ENCODE measurements at places on chromosomes 2 and 18.

- no peak for DNase-seq
These were observed 1456.1 kb upstream of the ACVR2A start for GRCh38 chr2:146388757-146389156.

- DNase-seq = no peak
These were observed 462.7 kb downstream of the METTL4 start for GRCh38 chr18:2108591-2108990.

DNA sequence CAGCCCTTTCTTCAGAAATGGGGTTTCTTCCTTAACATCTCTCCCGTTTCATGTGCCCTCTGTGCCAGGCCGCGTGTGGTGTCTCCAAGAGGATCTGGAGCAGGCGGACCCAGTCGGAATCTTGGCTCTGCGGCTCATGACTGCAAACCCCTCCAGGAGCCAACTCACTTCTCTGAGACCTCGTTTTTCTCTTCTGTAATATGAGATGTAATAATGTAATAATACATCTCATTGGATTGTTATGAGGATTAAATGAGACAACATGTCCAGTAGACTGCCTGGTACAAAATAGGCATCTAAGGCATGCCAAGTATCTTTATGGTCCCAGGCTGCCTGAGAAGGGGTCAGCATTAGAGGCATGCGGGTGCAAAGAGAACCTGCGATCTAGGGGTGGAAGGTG lies 221.3 kb upstream of the REV1 start:
- no peak for DNase-seq

DNA sequence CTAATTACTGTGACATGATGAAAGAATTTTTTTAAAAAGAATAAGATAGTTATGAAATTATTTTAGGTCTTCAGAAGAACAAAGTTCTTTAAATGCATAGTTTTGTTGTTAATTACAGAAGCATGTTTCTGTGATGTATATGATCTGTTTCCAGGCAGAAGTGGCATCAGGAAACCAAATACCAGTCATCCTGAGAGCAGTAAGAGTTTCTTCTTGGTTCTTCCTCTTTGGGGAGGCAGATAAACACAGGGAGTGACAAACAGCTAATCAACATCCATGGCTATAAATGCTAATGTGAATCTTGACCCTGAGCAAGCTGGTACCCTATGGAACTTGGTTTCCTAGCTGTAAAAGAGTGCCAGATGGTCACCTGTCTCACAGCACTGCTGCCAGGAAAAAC lies 29.2 kb downstream of the WIPF1 start:
- no peak for DNase-seq

- DNase-seq = no peak
These were observed 113.7 kb upstream of the SMAD7 start for GRCh38 chr18:49064421-49064820.

GRCh38 chr2:205358351-205358815 lies 323.9 kb upstream of the NRP2 start:
- no peak for DNase-seq

GRCh38 chr2:7999683-8000476 lies 682.0 kb upstream of the ID2 start:
- DNase-seq = no peak

- DNase-seq = peak; percentile 47
These were observed 572 bp downstream of the RPS27A start for GRCh38 chr2:55232863-55233657.

- DNase-seq = no peak
These were observed 127.5 kb upstream of the CTAGE1 start for GRCh38 chr18:22545066-22545760.

- no peak for DNase-seq
These were observed 579.4 kb upstream of the ID2 start for GRCh38 chr2:8102470-8102869.

- DNase-seq = no peak
These were observed 84.9 kb downstream of the CMPK2 start for GRCh38 chr2:6780765-6781274.

GRCh38 chr2:186889101-186889879 lies 40.3 kb upstream of the ZSWIM2 start:
- no peak for DNase-seq

- no peak for DNase-seq
These were observed at the start of gene VIT for GRCh38 chr2:36696533-36696932. Gene VIT (plus strand): TSS chr2:36696707. CDS start chr2:36716371, 19,664 bp downstream.

DNA sequence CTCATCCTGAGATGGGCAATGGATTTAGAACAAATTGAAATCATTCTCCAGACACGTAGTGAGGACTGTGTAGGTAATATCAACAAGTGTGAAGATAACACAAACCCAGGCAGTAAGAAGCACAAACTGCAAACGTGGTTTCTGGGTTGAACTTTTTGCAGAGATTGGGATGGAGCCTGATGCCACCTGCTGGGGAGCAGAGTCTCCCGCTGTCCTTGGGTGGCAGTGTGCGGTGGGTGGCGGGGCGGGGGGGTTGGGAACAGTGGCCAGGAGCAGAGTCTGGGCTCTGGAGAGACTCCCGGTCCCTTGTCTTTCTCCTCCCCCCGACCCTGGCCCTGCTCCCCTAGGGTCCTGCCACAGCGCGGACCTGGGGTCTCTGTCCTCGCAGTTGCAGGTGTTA lies 19.5 kb downstream of the TRAF3IP1 start:
- DNase-seq = no peak

DNA sequence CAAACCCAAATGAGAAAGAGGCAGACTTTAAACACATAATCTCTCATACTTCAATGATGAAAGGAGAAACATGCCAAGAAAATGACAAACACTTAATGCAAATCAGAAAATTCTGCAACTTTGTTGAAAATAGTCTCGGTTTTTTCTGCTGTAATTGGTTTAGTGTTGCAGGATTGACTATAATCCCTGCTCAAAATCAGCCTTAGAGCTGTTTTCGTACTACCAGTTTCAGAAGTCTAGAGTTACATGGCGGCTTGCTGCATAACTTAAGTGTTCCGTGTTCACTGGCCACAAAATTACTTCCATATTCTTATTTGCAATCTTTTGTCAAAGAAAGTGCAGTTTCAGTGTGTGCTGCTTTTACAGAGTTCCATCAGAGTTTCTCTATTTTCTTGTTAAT lies 48.9 kb upstream of the ITGAV start:
- DNase-seq = no peak

GRCh38 chr18:72830109-72830508 lies 37.7 kb downstream of the NETO1 start:
- no peak for DNase-seq

GRCh38 chr2:104412384-104412783 lies 441.5 kb upstream of the POU3F3 start:
- no peak for DNase-seq

DNA sequence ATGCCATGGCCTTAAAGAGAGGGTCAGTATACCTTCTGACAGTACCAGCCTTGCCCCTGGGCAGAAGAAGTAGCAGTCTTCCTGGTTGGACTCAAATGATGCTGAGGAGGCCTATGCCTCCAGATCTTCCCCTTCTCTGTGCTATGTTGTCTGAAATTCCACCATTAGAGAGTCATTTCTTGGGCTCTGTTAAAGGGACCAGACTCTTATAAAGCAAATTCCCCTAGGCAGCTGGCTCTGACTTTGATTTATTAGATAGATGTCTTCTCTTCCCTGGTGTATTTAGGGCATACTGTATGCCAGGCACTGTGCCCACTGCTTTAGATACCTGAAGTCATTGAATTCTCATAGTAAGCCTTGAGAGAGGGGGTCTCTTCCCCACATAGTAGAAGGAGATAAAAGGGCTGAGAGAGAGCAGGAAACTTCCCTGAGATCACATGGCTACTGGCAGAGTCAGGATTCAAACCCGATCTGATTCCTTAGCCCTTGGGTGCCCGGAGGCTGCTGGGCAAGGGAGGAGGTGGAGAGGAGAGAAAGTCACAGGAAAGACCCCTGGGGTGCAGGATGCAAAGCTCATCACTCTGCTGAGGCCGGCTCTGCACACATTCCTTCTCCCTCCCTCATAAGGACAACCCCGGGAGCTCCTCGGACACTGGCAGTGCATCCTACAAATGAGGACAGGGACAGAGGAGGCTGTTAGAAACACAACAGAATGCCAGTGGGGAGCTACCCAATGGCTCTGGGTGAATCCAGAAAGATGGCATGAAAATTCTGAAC lies 23.0 kb downstream of the COPS9 start:
- no peak for DNase-seq

GRCh38 chr2:201264472-201265173 lies 4.3 kb downstream of the CASP8 start:
- DNase-seq = no peak

DNA sequence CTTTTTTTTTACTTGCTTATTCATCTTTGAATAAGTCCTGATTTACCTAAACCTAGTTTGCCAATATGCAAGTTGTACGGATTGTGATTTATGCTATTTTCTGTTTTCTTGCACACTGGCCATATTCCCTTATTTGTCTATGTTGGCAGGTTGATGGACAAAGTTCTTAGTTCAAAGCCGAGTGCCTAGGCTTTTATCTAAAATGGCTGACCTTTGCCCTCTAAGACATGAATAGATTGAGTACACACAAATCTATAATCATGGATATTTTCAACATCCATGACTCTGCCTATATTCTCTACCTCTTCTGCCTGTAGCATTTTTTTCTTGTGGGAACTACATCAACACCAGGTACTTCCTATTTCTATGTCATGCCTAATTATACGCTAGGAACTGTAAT lies 171.7 kb downstream of the TMEFF2 start:
- DNase-seq = no peak

GRCh38 chr18:48674758-48675351 lies 136.0 kb downstream of the CTIF start:
- no peak for DNase-seq

- DNase-seq = no peak
These were observed 167.1 kb upstream of the STK17B start for GRCh38 chr2:196338440-196338839.

DNA sequence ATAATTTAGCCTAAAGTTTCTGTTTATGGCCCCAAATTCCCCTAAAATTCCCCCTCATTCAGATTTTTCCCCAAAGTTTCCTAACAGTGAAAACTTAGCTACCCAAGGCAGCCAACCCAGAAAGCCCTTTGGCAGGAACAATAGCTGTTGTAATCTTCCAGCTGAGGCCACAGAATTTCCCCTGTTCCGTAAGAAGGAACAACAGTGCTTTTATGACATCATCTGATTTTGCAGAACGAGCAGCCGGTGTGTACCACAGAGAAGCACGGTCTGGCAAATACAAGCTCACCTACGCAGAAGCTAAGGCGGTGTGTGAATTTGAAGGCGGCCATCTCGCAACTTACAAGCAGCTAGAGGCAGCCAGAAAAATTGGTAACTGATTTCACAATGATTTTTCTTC lies 6.3 kb downstream of the TNFAIP6 start:
- DNase-seq = no peak

GRCh38 chr2:85905187-85905666 lies 16.4 kb upstream of the ST3GAL5 start:
- no peak for DNase-seq

GRCh38 chr2:190486037-190486623 lies 48.4 kb downstream of the NEMP2 start:
- no peak for DNase-seq

DNA sequence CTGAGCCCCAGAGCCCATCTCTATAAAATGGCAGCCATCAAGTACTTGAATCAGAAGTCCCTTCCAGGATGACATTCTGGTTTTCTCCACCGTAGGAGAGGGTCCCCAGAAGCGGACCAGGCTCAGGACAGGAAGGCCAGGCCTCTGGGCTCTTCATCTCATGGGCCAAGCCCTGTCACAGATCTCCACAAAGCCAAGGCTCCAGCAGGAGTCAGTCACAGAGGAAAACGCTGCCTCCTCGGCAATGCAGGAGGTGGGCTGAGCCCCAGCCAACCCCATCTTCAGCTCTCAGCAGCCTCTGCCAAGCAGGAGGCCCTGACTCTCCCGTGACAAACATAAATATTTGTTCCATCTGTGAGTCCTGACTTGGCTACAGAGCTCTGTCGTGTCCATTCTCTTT lies 39.4 kb upstream of the GPAT2 start:
- DNase-seq = no peak

GRCh38 chr2:171524018-171524401 lies 1.7 kb downstream of the CYBRD1 start:
- no peak for DNase-seq

DNA sequence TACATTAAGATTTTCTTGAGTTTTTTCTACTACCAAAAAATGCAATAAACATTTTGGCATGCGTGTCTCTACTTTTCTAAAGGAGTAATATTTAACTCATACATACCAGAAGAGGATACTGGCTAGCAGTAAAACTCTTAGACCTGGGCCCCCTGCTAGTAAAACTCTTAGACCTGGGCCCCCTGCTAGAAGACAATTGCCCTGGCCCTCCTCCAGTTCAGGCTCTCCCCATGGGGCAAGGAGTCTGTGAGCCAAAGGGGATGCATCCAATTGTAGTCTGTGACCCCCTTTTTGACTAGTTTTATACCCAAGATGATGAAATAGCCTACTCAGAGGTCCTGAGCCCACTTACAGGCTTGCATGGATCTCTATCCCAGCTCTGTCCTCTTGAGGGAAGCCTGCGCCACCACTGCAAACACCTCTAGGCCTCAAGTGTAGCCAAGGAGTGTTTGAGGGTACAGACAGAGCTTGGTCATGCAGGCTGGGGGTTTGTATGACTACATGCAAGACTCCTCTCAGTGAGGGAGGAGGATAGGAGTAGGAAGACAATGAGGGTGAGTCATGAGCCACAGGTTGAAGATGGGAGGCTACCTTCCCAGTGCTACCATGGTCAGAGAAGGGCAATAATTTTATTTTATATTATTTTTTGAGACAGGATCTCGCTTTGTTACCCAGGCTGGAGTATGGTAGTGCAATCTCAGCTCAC lies 45.2 kb upstream of the PGAP1 start:
- DNase-seq = no peak

DNA sequence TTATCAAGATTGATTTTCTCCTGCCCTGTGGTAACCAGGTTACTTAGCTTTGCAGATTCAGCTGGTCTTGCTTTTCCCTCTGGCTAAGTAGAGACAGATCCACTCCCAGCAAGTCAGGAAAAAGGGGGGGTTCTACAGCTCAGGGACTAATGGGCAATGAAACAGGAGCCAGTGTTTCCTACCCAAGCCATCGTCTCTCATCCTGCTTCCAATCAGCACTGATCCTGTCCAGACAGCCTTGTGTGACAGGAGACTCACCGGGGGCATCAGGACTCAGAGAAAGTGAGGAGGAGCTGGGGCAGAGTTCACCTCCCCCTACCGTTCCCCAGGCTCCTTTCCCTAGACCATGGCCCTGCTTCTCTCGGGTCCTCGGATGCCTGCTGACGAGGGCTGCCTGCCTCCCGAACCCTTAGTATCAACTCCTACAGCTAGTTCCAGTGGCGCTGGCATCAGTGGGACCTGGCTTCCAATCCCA lies 307.6 kb downstream of the ALK start:
- no peak for DNase-seq

- no peak for DNase-seq
These were observed 3.7 kb upstream of the GAREM2 start for GRCh38 chr2:26169226-26169625.

DNA sequence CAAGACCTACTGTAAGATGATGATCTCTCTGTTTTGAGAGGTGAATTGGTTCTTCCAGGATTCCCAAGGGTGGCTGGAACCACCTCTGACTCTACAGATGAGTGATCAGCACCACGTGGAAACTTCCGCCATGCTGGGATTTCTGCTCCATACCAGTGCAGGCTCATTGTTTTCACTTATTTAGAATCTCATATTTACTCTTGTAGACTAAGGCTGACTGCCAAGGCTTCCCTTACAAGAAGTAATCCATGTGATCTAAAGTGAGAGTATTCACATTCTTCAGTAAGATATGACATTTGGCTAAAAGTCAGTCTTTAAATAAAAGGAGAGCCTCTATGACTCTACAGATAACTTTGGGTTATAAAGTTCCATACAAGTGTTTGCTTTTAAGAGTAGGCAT lies 322.9 kb upstream of the RAB12 start:
- DNase-seq = no peak
